Activated CD8-positive, alpha-beta memory T cell treated with anti-CD3 and anti-CD28 coated beads for 1 hour (primary cell): ENCODE measurements at places on chromosomes 13 and 19.

GRCh38 chr13:49625392-49626079 is 2.8 kb upstream of the ARL11 start:
- DNase-seq, result no peak

DNA sequence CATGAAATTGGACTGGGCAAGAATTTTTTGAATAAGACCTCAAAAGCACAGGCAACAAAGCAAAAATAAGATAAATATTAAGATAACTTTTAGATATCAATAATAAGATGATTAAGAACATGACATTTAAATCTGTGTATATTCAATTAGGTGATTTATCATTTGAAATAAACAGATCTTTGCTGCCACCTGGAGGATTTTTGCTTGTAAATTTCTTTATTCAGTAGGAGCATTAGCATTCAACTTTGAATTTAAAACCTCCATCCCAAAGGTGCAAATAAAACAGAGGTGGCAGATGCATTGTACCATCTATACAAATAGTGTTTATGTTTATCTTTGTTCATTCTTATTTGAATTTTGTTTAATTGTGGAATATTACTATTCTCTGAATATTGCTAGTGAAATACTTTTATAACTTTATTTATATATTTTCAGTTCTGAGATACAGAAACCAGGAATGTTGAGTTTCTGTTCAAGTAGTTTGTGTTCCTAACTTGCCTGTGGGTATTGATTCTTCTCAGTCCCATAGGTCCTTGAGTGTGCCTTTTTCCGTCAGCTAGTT is 20.9 kb downstream of the COG6 start:
- no peak for DNase-seq

DNA sequence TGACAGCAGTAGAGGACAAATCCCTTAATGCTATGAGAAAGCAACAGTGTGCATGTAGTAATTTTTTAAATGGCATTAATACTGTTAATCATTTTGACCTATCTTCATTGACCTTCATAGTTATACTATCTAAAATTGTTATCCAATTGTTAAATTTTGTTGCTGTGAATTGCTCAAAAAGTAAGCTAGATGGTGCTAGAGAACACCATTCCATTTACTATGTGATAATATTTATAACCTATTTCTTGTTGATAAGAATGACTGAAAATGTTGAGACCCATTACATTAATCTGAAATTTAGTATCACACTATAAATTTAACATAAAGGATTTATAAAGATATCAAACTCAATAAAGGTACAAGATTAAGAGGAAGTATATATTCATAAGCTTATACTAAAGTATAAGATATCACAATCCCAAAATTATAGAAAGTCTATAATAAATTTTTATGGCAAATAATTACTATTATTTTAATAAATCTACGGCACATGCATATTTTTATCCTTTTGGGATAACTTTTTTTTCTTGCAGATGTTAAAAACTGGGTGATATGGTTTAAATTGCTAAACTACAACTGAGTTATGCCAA is 1573.3 kb downstream of the PCDH9 start:
- DNase-seq, result no peak

- no peak for DNase-seq
Observed at GRCh38 chr19:29287061-29287460, 74.1 kb upstream of the UQCRFS1 start.

DNA sequence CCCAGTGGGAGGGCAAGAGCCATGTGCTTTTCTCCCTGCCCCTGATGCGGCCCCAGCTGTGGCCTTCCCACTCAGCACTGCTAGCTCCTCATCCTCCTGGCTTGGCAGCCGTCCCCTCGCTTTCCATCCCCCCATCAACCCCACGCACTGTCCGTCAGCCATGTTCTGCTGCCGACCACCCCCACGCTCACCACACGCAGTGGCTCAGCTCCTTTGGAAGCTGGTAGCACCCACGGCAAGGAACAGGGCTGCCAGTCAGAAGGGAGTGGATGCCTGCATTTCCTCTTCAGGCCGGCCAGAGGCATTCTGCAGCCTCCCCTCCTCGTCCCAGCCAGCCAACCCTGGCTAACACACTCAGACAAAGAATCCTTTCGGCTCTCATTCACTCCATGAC is 6.3 kb downstream of the CALM3 start:
- DNase-seq, result no peak

DNA sequence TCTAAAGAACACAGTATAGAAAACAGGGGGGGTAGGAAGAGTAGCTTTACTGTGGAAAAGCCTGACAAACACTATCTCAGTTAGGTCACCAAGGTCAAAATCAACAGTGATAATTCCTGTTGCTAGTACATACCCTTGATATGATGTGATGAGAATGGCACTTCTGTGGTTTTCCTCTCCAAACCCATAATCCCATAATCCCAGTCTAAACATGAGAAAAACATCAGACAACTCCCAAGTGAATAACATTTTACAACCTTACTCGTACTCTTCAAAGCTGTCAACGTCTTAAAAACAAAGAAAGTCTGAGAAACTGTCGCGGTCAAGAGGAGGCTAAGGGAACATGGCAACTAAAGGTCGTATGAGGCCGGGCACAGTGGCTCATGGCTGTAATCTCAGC is 137.6 kb downstream of the FOXO1 start:
- DNase-seq, result no peak

DNA sequence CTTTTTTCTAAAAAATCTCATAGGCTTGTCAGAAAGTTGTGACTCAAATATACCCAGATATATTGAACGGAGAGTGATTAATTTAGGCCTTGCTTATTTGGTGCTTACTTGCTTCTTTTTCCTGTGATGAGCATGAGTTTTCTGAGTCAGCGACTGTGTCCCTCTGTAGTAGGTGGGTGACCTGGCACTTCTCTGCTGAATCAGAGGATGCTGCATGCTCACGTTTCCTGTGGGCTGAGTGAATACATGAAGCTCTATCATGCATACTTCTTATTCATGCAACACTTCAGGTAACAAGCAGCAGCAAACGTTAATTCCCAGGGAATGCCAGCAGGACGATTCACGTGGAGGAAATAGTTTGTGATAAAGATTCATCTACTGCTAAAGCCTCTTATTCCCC is 245.0 kb downstream of the KLF5 start:
- no peak for DNase-seq

DNA sequence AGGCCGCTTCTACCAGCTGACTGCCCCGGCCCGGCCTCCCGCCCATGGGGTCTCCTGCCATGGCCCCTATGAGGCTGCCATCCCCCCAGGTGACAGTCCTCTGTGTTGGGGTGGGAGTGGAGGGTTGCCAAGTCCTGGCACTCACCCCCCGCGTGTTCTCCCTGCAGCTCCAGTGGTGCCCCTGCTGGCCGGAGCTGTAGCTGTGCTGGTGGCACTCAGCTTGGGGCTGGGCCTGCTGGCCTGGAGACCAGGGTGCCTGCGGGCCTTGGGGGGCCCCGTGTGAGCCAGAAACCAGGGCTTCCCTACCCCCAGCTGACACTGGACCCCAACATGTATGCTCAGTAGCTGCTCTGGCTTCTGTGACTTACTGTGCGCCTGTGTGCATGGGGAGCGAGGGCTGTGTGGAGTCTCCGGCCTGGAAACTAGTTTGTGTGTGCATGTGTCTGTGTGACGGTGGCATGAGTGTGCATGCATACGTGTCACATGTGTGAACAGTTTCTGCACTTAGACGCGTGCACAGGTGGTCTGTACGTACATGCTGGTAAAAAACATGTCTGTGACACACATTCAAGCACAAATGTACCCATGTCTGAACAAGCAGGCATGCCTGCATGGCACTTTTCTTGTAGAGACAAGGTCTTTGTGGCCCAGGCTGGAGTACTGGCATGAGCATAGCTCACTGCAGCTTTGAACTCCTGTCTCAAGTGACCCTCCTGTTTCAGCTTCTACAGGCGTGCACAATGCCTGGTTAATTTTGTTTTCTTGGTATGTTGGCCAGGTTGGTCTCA is 4.9 kb downstream of the ACP4 start:
- DNase-seq, result no peak
